ENCODE measurements at places on chromosomes 6 and 20.

DNA sequence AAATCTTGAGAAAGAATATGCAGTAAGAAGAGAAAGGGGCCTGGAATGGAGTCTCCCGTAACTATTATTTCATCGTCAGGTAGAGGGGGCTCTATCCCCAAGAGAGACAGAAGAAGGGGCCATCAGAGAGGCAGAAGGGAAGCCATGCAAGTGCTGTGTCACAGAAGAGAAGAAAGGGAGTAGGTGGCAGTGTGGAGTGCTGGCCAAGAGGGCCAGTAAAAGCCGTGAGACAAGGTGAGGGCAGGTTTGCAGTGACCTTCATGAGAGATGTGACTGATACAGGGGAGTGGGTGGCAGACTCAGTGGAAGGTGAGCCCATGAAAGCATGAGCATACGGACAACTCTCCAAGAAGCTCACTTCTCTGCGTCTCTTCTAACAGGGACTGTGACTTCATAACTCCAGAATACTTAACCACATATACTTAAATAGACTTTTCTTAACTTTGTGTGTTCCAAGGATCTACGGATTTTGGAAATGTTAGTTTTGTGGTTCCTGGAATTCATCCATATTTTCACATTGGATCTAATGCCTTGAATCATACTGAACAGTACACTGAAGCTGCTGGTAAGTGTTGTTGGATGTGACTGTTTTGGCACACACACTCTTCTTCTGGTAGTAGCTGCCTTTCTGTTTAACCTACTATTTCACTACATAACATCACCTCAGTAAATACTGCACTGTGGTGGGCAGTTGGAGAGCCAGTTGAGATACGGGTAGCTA lies 15.6 kb downstream of the PM20D2 start:
- DNase-seq: no peak

DNA sequence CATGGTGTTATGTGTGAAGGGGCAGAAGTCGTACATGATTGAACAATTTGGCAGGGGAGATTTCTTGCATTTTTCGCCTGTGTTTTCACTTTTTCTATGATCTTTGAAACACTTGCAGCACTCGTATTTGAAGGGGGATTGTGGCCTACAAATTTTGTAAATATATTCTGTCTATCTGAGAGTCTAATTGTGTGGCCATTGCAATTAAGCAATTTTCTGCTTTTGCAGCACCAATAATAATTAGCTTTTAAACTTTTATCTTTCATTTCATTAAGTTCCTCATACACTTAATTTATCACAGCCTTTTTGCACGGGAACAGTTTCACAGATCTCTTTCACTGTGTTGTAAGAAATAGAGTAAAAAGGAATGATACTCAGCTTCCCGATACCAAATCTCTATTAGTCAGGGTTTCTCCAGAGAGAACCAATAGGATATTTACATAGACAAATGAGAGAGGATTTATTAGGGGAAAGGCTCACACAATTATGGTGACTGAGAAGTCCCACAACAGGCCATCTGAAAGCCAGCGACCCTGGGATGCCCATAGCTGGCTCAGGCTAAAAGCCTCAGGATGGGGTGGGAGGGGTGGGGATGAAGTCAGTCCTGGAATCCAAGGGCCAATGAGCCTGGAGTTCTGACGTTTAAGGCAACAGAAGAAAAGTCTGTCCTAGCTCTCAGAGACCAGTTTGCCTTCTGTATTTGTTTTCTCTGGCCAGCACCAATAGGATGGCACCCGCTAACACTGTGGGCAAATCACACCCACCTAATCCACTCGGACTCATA lies 58.3 kb downstream of the KIF6 start:
- no peak for DNase-seq

DNA sequence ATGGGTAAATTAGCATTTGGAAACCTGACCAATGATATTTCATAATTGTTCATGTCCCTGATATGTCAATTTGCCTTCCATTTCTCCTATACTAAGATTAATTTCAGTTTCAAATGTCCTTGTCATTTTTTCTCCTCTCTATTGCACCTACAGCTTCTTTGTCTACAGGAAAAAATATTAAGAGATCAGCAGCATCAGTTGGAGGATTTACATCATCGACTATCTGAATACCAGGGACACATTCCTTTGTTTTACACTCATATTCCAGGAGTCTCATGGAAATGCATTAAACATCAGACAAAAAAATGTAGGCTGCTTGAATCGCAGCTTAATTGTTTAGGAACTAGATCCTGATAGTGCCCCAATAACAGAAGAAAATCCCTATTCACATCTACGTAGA lies 188.2 kb downstream of the PRKN start:
- no peak for DNase-seq

DNA sequence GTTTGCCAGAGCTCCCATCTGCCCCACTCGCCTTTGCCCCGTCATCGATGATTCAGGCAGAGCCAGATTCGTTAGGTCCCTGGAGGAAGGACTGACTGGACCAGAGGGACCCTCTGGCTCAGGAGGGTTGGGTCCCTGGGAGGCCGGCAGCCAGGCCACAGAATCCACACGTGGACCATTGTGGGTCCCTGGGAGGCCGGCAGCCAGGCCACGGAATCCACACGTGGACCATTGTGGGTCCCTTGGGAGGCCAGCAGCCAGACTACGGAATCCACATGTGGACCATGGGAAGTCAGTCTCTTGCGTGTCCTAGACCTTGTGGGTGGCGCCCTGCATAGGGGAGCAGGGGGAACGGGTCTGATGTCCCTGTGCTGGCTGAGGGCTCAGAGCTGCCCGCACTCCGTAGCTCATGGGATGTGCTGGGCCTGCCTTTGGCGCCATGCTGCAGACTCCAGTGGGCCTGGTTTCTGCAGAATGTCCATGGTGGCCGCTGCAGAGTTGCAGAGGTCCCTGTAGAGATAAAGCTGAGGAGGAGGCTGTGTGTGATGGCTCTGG lies 23.5 kb downstream of the UCKL1 start:
- DNase-seq: no peak
